KG1 (cell line): ENCODE measurements at places on chromosomes 6 and 20.

- DNase-seq = no peak
Measured at GRCh38 chr20:57683881-57684807, 25.7 kb downstream of the PMEPA1 start.

- no peak for DNase-seq
Measured at GRCh38 chr20:14526891-14527290, 189.5 kb upstream of the FLRT3 start.

GRCh38 chr6:27872642-27873020 lies 39.6 kb downstream of the OR2B2 start:
- DNase-seq = peak; percentile 73

GRCh38 chr6:154402081-154402780 lies 45.6 kb upstream of the IPCEF1 start:
- DNase-seq = no peak

DNA sequence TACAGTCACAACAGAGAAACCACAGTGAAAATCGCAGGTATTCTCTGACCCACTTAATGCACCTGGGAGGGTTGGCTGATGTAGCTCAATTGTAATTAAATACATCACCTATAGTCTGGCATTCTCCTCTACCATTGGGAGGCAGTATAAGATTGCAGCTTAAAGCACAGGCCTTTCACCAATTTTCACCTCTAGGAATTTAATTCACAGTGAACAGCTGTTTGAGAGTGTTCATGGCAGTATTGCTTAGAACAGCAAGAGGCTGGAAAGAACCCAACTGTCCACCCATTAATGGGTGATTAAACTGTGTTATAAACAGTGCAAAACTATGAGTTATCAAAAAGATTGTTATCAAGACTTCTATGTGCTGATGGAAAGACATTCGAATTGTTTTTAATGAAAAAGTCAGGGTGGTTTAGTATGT lies 2.0 kb downstream of the EDEM2 start:
- peak; percentile 59 for DNase-seq

DNA sequence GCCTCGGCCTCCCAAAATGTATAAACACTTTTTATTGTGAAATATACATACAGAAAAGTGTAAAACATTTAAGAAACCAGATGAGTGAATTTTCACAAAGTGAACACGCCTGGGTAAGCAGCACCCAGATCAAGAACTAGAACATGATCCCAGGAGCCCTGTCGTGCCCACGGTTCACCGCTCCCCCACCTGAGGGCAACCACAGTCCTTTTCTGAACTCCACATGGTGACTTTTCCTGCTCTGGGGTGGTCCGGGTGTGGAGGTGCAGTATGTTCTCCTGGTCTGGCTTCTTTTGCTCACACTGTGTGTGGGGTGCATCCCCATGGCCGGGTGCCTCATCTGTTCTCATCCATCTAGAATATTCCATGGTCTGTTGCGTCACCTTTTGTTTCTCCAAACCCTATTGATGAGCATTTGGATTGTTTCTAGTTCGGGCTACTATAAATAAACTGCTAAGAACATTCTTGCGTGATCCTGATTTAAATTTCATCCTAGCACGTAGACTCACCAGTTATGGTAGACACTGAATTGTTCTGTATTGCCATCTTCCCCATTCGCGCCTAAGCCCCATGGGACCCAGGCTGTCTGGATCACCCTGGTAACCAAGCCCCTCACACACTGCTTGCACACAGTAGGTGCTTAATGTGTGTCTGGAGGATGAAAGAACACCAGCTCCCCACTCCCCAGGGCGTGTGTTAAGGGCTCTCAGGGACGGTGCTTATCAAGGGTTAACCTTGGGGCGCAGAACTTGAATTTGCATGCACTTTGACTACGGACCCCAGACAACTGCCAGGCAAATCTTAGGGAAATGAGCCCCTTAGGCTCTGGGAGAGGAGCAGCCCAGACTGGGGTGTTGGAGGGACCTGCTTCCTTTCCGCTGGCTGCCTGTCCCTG lies 56.2 kb downstream of the CTCFL start:
- DNase-seq = no peak

- DNase-seq = no peak
Measured at GRCh38 chr20:3080939-3081388, 3.6 kb downstream of the AVP start.

DNA sequence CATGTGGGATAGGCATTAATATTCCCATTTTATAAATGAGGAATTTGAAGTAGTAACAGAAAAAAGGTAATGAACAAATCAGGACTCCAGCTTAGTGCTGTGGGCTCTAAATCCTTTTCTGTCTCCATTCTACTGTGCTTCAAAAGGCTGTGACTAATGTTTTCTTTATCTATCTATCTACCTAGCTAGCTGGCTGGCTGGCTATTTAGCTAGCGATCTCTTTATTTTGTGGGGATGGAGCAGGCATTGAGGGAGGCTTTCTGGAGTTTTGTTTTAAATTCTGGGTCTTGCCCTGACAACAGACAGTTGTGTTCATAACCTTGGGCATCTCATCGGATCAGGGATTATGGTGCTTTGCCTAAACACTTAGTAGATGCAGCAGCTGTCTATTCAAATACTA lies 139.2 kb downstream of the SOX4 start:
- no peak for DNase-seq

- no peak for DNase-seq
Measured at GRCh38 chr6:57315111-57315510, 2.3 kb upstream of the PRIM2 start.

- DNase-seq = no peak
Measured at GRCh38 chr6:135128268-135128914, 52.7 kb upstream of the MYB start.

DNA sequence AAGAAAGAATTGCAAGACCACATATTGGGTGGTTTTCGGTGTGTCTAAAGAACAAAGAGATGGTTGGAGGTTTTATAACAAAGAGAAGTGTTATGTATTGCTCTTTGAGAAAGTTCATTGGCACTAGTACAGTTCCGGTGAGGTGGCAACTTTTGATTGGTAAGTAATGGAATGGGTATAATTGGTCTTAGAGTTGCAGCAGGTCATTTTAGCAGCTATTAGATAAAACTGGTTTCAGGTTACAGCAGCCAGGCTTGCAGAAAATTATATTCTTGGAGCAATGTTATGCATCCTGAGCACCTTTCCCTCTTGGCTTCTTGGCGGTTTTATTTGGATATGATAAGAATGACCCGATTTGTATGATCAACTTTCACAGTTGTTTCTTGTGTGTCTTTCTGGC lies 12.3 kb upstream of the SSTR4 start:
- DNase-seq = no peak

- no peak for DNase-seq
Measured at GRCh38 chr20:56359212-56360132, 698 bp downstream of the FAM210B start.

DNA sequence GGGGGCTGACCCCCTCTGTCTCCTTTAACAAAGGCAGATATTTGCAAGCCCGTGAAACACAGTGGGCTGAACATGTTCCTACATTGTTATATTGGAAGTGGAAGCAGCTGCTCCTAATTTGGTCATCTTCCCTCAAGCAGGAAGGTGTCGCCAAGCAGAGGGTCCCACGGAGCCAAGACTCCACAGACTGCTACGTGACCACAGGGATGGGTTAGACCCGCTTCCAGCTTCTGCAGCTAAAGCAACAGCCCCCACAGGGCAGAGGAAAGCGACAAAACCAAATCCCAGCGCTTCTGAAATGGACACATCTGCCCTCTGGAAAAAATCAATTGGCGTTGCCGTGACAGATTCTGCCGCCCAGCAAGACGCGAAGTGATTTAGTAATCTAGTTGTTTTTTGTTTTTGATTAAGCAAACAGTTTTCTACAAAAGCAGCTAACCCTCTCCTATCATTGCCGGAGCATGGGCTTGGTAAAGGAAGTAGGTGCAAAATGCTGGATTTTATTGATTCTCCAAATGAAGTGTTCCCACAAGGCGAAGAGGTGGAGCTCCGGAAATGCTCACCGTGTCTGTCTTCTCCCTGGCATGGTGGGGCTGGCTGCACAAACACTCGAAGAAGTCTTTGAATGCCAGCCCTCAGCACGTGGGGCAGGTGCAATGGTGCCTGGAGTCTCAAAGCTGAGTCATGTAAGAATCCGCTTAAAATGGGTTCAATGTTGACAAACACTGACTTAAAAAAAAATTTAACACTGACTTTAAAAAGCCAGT lies 79.4 kb upstream of the FRMD1 start:
- DNase-seq = no peak

DNA sequence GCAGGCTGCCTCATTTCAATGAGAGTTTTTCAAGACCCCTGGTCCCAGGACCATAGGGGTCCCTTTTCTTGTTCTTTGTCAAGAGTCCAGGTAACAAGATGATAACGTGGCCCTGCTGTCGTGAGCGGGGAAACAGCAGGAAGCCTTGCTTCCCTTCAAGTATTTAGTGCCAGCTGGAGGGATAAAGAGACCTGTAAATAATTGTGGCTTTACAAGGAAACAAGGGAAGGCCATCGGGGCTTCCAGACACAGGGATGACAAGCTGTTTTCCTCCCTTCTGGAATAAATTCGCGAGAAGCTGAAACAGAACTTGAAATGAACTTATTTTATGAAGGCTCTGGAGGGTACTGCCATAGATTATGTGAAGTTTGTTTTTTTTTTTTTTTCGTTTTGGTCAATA lies 163.2 kb downstream of the SYNDIG1 start:
- no peak for DNase-seq

GRCh38 chr6:159693894-159694545 lies 979 bp upstream of the SOD2 start:
- DNase-seq = no peak

DNA sequence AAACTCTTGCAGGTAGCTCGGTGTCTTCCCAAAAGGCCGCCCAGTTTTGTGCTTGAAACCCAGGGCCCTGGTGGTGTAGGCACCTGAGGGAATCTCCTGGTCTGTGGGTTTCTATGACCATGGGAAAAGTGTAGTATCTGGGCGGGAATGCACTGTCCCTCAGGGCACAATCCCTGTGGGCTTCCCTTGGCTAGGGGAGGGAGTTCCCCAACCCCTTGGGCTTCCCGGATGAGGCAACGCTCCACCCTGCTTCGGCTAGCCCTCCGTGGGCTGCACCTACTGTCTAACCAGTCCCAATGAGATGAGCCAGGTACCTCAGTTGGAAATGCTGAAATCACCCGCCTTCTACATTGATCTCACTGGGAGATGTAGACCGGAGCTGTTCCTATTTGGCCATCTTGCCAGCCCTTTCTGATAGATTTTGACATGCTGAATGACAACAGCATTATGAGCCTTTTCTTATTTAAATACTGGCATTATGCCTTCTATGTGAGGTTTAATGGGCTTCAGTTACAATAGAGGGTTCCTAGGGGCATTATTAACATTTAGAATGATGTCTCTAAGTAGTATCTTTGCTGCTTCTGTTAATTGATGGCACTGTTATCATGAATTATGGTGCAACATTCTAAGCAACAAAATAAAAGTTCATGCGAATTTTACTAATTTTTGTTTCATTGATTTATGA lies 133.7 kb upstream of the FLRT3 start:
- DNase-seq = no peak

DNA sequence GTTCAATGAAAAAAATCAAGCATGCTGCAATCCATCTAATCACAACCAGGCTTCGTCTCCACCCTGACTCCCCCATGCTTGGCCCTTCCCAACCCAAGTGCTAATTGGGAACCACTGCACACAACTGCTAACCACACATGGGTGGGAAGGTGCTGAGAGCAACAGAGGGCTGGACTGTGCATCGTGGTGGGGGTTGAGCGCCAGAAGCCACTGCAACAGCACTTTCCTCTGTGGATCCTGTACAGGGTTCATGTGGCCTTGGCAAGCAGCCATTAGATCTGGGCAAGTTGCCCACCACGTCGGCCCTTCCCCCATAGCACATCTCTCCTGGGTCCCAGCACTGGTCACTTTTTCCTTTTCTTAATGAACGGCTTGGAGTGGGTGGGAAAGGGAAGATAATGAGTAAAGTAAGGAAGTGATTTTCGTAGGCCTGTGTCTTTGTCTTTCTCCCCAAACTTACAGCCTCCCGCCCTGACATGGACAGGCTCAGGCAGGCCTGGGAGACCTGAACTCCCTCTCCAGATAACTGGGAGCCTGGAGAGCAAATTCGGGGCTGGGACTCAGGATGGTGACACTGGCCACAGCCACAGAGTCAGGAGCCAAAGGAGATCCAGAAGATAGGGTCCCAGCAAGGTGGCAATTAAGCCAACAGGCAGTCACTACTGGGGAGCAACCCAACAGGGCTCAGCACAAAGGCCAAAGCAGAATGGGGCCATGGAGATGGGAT lies 34.4 kb upstream of the MRPS10 start:
- no peak for DNase-seq

GRCh38 chr6:105536961-105537360 lies 134.1 kb upstream of the PREP start:
- DNase-seq = no peak

- DNase-seq = no peak
Measured at GRCh38 chr6:12803486-12803885, 86.9 kb downstream of the PHACTR1 start.

DNA sequence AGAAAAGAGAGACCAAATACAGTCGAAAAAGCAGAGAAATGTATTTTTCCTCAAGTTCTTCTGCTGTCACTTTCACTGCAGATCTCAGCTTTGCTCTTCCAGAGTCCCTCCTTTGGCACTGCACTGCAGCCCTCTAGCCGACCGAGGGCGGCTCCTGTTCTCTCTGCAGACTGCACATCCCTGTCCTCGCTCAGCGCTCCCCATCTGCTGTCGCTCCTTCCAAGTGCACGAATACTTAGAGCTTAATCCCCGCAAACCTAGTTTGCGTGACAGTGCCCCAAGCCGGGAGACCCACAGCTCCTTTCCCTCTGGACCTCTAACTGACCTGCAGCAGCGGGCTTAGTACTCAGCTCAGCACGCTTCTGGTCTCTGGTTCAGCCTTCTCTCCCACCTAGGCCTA lies 15.2 kb downstream of the RPP21 start:
- no peak for DNase-seq

DNA sequence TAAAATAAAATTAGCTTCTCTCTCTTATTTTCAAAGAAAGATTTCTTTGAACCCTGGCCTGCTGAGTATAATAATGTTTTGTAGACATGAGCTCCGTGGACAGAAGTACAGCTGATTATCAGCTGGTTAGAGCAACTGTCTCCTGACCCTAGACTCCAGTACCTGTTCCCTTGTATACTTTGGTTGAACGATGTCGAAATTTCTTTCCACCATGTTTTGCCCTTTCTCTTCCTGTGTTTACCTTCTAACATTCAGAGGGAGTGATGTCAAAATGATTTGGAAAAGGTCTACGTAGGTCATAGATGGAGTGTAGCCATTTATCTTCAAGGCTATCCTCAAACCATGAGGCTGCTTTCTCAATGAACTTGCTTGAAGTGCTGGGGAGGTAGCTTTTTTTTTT lies 16.8 kb upstream of the ADTRP start:
- DNase-seq = no peak

- no peak for DNase-seq
Measured at GRCh38 chr20:59811681-59812171, 121.7 kb downstream of the SYCP2 start.

GRCh38 chr6:79946272-79947190 lies 822 bp downstream of the ELOVL4 start:
- no peak for DNase-seq

- no peak for DNase-seq
Measured at GRCh38 chr20:43155366-43156100, 34.2 kb downstream of the PTPRT start.

- no peak for DNase-seq
Measured at GRCh38 chr6:159098636-159099106, 53.9 kb upstream of the TAGAP start.
